Activated naive CD4-positive, alpha-beta T cell treated with anti-CD3 and anti-CD28 coated beads, Interleukin-2, amount 50 U/mL, for 16 hours (primary cell): ENCODE measurements at places on chromosomes 11 and 22.

DNA sequence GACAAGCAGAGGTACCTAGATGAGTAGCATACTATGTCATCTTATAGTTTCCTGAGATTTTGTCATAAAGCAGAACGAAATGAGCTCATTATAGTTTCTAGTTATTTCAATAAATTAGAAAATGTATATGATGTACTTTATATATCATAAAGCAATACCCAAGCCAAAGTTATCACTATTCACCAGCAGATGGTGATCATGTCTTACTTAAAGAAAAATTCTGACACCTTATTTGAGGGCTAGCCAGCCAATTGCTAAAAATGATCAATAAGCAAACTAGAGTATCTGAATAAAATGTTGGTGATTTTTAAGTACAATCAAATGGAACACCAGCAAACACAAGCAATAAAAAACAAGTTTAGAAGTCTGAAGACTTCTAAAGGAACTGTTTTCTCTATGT is 44.1 kb downstream of the RSF1 start:
- DNase-seq: no peak

- no peak for DNase-seq
These were observed 7.2 kb downstream of the PIWIL4 start for GRCh38 chr11:94574193-94574961.

GRCh38 chr22:37121887-37122591 is 12.5 kb upstream of the TMPRSS6 start:
- DNase-seq: peak; percentile 90

DNA sequence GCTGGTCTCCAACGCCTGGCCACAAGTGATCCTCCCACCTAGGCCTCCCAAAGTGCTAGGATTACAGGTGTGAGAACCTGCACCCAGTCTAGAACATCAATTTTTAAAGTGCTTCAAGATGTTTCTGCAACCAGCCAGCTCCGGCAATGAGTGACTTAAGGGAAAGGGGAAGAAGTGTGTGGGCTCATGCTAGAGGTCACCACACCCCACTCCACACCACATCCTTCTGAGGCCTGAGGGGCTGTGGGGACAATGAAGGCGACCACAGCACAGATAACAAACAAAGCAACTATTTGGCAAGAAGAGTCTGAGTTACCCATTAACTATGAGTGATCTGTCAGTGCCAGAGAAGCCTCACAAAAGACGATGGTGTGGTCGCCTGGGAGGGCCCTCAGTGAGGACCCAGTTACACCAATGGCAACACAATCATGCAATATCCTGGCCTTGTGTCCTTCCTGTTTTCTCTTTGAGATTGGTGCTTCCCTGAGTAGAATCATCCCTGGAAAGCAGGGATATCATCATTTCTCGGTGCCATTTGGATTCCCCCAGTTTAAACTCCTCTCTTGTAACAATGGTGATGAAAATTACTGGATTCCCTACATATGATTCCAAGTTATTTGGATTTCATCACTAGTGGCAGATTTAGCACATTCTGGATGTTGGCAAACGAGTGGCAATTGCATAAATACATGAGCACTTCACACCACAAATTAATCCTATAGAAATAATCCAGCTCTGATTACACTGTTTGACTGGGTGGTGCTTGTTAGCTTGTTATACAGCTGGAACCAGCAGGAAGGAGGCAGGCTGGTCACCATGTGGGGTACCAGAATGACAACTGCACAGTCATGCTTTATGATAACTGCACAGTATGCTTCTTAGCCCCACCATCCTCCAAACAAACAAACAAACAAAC is 18.4 kb downstream of the ABTB2 start:
- DNase-seq: no peak

GRCh38 chr11:45843158-45843924 is 3.9 kb upstream of the CRY2 start:
- peak; percentile 85 for DNase-seq

DNA sequence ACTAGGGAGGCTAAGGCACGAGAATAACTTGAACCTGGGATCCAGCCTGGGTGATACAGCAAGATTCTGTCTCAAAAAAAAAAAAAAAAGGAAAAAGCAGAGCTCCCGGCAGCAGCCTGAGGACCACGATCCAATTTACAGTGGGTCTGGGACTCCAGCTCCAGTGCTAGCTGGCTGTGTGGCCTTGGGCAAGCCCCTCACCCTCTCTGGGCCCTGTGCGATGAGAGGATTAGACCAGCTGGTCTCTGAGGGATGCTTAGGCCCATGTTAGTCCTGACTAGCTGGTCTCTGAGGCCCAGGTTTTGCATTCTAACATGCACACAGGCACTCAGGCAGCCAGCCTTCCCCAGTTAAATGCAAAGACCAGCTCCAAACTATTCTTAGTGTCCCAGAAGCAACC is 13.7 kb downstream of the CARD10 start:
- no peak for DNase-seq

- DNase-seq: no peak
These were observed 338.6 kb downstream of the SHANK2 start for GRCh38 chr11:70913715-70914231.

- no peak for DNase-seq
These were observed 12.3 kb upstream of the DLAT start for GRCh38 chr11:112012874-112013273.

- DNase-seq: no peak
These were observed 73.7 kb upstream of the AMOTL1 start for GRCh38 chr11:94694309-94695060.

GRCh38 chr11:131874070-131874469 is 503.7 kb downstream of the NTM start:
- no peak for DNase-seq

GRCh38 chr22:35378621-35379020 is 2.3 kb upstream of the HMOX1 start:
- no peak for DNase-seq
